ENCODE measurements at places on chromosomes 2 and 18.

- DNase-seq, result no peak
These were observed 2.0 kb upstream of the FAM117B start for GRCh38 chr2:202632682-202633290.

DNA sequence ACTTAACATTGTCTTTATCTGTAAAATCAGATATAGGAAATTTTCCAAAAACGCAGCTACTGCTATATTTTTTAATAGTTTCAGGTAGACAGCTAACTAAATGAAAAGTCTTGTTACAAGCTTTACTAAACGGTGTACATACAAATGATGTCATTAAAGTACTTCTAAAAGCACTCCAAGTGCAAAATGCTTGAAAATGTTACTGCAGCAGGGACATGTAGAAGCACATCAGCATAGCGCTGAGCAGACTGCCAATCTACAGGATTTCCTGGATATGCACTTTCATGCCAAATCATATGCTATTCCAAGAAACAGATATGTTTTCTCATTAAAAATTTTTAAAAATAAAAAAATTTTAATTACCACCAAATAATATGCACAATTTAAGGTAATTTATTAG lies 61.7 kb downstream of the SMAD2 start:
- no peak for DNase-seq

GRCh38 chr2:19648583-19648982 lies 253.2 kb downstream of the TTC32 start:
- DNase-seq, result no peak

- DNase-seq, result no peak
These were observed 127.8 kb downstream of the CERS6 start for GRCh38 chr2:168583710-168584521.
